ENCODE measurements at places on chromosomes 2 and 18.

GRCh38 chr2:16079637-16080036 lies 139.3 kb downstream of the MYCN start:
- no peak for DNase-seq

- DNase-seq = no peak
Observed at GRCh38 chr2:201349601-201350000, 7.5 kb downstream of the FLACC1 start.

DNA sequence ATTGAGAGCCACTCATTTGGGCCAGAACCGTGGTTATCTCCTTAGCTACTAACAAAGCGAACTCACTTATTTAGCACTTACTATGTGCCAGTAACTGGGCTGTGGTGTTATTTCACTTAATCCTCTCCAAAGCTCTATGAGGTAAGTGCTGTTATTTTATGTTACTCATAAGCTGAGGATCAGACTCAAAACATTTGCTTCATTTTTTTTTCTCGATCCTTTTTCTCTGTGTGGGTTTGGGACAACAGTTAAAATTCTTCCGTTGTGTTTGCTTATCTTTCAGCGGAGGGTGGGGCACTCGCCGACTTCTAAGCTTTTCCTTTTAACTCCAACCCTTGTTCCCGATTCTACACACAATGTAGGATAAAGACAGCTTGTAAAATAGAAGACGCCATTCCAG lies 52.8 kb downstream of the TMEM178A start:
- DNase-seq = no peak

GRCh38 chr2:20619624-20620024 lies 31.3 kb downstream of the HS1BP3 start:
- DNase-seq = no peak

- DNase-seq = no peak
Observed at GRCh38 chr2:190819840-190820301, 60.8 kb upstream of the GLS start.

DNA sequence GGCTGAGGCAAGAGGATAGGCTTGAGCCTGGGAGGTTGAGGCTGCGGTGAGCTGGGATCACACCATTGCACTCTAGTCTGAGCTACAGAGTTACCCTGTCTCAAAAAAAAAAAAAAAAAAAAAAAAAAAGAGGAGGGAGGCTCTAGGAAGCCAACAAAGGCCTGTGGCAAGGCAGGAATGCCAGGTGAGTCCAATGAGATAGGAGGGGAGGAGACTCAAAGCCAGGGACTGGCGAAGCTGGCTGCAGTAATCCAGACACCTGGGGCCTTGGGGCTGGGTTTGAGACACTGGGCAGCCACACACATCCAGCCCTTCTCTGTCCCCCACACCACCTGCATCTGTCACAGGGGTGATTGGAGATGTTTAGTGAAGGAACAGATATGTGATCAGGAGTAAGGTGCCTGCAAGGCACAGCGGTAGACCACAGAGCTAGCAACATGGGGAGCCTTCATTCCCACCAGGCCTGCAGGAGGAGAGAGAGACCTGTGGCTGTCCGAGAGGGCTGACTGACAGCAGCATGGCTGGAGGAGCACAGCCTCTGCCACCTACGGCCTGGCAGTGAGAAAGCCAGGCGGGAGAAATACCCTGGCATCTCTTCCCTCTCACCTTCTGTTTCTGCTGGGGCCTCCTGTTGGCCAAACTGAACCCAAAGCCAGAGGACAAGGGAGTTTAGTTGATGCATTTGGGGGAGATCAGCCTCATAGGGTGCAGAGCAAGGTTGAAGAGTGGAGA lies 9.5 kb downstream of the CHPF start:
- DNase-seq = peak; percentile 77

DNA sequence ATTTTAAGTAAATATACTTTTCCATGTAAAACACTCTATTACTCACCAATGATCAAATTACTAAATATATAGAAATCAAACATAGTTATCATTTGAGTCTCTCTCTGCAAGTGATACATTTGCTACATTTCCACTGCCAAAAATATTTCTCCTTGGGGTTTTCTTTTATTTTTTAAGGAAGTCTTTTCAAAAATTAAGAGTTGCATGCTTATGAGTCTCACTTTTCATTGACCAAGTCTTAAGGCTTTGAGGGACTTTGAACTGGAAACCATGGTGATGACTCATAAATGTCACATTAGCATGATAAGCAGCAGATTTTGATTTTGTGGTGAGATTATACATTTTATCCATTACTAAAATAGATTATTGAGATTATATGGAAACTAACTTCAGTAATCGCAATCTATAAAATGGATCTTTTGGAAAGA lies 152.9 kb downstream of the FAM124B start:
- DNase-seq = no peak

DNA sequence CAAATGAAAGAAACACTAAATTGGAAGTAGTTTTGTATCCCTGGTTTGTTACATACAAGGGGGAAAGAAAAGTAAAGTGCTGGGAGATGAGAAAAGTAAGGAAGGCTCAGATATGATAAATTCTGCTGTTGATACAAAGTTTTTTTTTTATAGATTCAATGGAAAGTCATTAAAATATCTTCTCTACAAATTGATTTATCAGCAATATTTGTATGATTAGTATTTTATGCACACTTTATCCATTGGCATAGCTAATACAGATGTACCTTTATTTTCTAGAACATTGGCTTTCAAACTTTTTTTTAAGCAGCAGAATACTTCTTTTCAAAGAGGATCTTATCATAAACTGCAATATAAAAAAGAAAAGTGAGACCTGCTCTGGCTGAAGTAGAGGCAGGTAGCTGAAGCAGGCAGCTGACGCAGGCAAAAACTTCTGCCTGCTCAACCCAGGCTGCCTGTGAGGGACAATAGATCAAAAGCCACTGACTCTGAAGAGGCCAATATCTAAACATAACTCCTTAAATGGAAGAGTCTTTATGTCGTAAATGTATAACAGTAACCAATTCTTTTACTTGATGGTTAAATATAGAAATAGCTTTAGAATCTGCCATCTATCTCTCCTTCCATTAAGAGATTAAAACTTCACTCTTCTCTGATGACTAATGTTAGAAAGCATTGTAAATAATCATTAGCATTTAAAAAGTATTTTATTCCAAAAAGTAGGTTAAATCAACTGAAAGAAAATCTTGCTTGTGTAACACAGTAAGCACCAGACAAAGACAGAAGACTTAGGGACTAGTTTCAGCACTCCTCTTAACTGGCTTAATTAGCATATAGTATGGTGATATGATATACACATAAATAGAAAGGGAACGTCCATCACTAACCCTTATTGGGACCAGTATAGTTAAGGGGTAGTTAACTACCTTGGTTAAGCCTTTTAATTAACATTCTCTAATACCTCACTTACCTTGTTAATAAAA lies 174.2 kb downstream of the SLC39A10 start:
- DNase-seq = no peak

- no peak for DNase-seq
Observed at GRCh38 chr2:88885275-88885674, 193.8 kb downstream of the RPIA start.

GRCh38 chr2:105610576-105611332 lies 134.0 kb upstream of the NCK2 start:
- DNase-seq = peak; percentile 20

All from SW480 (cell line).